ENCODE measurements at places on chromosomes 5 and 9.

DNA sequence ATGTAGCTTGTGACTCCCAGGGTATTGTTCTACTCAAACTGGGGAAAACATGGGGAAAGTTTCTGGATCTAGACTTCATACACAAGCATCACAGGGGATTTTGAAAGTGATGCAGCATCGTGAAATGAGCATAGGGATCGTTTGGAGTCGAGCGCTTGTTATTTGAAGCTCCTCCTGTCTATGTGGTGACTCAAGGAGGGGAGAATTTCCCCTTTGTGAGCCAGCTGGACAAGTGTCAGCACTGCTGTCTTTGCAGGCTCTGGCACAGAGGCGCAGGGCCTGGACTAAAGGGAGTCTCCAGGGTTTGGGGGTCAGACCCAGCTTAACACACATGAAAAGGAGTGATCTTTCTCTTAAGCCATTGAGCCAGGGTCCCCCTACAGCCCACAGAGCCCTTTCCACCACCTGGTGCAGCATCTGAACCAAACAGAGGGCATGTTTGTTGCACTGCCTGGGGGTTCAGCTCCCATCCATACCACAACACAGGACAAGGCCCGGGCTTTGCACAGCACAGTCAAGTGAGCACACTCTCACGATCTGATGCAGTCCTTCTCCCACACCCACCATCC lies 51.0 kb downstream of the IRF1 start:
- DNase-seq = no peak

GRCh38 chr9:63859475-63860215 lies 1425.4 kb downstream of the FOXD4L5 start:
- no peak for DNase-seq

GRCh38 chr5:124825250-124825982 lies 79.0 kb upstream of the ZNF608 start:
- no peak for DNase-seq

- DNase-seq = no peak
These were observed 24.8 kb downstream of the ABLIM3 start for GRCh38 chr5:149166128-149166527.

GRCh38 chr5:171463862-171464229 lies 44.4 kb downstream of the FGF18 start:
- DNase-seq = no peak

All from NCI-H748 treated with DMSO at 0.1 percent for 48 hours (cell line).